ENCODE measurements at places on chromosomes 2 and 18. TPM values are rescaled to one million over a fixed set of nuclear protein-coding genes. Genes with fewer than 3 reads are reported as not detected.
A peak's percentile ranks its signal among the peaks of the same experiment; 100 is the strongest.

- H3K27ac ChIP-seq, result no peak overlapping the region
- H3K4me3 ChIP-seq, result no peak overlapping the region
- H3K27me3 ChIP-seq, result no peaks in the 10 kb centered on the region
- peaks cover 9% of the 10 kb centered on the region for H3K4me1 ChIP-seq
- no peak for DNase-seq
- no peaks in the 10 kb centered on the region for H3K36me3 ChIP-seq
These were observed 102.1 kb downstream of the MYOM1 start for GRCh38 chr18:3117493-3118192.

DNA sequence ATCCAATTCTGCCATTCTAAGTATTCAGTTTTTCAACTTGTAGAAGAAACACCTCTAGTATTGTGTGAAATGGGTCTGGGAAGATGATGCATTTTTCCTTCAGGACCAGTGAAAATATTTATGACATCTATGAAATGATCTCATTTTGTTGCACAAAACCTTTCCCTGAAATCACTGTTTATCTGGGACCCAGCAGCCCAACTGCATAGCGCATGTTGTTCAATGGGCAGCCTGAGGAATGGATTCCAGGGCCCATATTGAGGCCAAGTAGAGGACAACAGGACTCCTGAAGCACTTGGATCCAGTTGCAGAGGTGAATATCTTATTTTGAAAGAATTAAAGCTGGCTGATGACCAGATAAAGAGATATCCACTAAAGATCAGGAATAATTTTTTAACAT lies 7.3 kb downstream of the RBMS1 start:
- H3K27ac ChIP-seq, result no peak overlapping the region
- H3K27me3 ChIP-seq, result no peaks in the 10 kb centered on the region
- no peak for DNase-seq
- H3K4me3 ChIP-seq, result no peak overlapping the region
- no peaks in the 10 kb centered on the region for H3K36me3 ChIP-seq
- H3K4me1 ChIP-seq, result peaks cover 6% of the 10 kb centered on the region

GRCh38 chr18:49784427-49785185 lies 28.7 kb downstream of the ACAA2 start:
- H3K27ac ChIP-seq, result no peak overlapping the region
- no peaks in the 10 kb centered on the region for H3K4me1 ChIP-seq
- no peak overlapping the region for H3K4me3 ChIP-seq

GRCh38 chr18:73924307-73924706 lies 223.3 kb downstream of the FBXO15 start:
- H3K4me1 ChIP-seq, result no peaks in the 10 kb centered on the region
- DNase-seq, result no peak
- no peaks in the 10 kb centered on the region for H3K27me3 ChIP-seq

DNA sequence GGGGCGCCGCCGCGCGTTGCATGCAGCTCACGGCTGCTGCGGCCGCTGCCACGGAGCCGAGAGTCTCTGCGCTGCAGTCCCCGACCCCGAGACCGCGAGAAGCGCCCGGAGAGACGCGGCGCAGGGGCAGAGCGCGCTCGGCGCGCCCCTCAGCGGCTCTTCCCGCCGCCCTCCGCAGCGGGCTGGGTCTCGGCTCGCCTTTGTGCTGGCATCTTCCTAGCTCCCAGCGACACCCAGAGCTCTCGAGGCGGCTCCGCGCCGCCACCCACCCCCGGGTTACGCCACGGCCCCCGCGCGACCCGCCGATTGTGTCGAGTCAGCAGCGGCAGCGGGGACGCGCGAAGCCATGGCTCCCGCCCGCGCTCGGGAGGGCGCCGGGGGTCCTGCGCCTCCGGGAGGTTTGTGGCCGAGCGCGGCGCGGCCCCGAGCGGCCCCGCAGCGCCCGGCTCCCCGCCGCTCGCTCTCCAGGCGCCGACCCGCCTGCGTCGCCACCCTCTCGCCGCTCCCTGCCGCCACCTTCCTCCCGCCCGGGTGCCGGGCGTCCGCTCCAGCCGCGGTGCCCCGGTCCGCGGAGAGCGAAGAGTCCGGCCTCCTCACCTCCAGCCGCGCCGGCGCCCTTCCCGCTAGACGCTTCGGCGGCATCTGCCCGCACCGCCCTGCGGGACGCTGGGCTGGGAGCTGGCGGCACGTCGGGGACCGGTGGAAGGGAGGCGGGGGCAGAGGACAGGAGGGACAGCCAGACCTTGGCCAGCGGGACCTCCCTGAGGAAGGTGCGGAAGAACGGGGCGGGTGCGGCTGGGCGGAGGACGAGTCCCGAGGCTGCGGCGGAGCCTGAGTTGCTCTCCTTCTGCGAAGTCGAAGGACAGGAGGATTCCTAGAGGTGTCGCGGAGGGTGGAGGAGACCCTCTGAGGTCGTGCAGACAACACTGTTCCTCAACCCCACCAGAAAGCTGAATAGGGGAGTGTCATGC lies 46.3 kb upstream of the CCDC150 start:
- peak within 1 kb of the TSS; percentile 74 for H3K27ac ChIP-seq
- peaks cover 9% of the 10 kb centered on the region for H3K27me3 ChIP-seq
- peak within 1 kb of the TSS; percentile 85 for H3K4me3 ChIP-seq
- peak; percentile 86 for DNase-seq
- no peaks in the 10 kb centered on the region for H3K36me3 ChIP-seq

DNA sequence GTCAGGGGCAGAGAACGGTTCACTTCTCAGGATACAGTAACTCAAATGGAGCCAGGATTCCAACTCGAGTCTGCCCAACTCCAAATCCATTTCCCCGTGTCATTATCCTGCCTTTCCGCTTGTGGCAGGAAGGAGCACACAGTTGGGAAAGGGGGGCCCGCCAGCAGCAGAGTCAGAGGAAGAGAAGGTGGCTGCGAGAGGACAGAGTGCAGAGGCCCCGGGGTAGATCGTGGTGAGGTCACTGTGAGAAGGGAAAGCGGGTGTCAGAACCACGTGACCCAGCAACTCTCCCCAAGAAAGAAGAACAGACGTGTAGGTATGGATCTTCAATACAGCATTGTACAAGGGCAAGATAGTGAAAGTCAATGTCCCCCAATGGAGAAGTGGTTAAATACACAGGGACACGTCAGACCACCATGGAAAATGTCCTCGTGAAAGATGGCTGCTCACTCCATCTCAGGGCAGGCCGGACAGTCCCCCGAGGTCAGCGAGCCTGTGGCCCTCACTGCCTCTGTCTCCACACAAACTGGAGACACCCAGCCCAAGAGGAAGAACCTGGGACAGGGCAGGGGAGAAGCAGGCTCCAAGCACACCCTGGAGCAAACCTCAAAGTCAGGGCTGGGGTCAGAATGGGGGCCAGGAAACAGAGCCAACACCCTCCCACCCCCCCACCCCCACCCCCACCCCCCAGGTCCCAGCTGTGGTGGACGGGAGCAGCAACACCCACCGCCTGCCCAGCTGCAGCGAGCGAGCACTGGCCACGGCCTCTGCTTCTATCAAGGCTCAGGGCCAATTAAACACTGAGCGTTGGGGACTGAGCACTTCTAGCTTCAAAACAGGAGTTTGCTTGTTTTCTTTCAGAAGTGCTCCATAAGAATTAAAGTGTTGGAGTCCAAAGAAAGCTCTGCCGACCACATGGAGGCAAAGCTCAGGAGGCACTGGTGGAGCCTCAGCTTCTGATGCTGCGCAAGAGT lies 92.7 kb downstream of the EIPR1 start:
- no peak overlapping the region for H3K27ac ChIP-seq
- H3K4me1 ChIP-seq, result no peaks in the 10 kb centered on the region
- no peak overlapping the region for H3K4me3 ChIP-seq
- H3K36me3 ChIP-seq, result no peaks in the 10 kb centered on the region
- DNase-seq, result no peak

Gene USP40
- total RNA-seq, result 22.4 TPM

- H3K27me3 ChIP-seq, result peaks cover 10% of the 10 kb centered on the region
- DNase-seq, result peak; percentile 65
- peaks cover 9% of the 10 kb centered on the region for H3K4me1 ChIP-seq
- peaks cover 18% of the 10 kb centered on the region for H3K36me3 ChIP-seq
- peak overlapping the region; percentile 89 for H3K4me3 ChIP-seq
These were observed 447 bp downstream of the TRAF3IP1 start for GRCh38 chr2:238320648-238321281.

Gene TIA1
- total RNA-seq, result 191 TPM

DNA sequence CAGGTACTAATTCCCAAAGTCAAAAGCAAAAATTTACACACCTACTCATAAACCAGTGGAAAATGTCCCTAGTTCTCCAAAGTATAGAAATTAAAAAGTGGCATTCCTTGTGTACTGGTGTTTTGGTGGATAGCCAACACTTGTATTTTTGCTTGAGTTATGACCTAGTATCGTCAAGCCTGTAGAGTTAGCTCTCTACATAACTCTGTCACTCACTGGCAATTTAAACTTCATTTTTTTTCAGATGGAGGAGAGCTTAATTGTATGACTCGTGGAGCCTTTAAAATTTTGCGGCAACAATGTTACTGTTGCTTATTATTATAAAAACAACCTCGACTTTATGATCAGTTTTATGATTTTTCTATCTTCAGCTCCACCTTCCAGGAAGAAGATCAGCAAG lies 58.7 kb downstream of the ITGB6 start:
- no peaks in the 10 kb centered on the region for H3K27me3 ChIP-seq
- no peak for DNase-seq
- H3K4me3 ChIP-seq, result no peak overlapping the region
- H3K36me3 ChIP-seq, result no peaks in the 10 kb centered on the region
- H3K27ac ChIP-seq, result no peak overlapping the region

Gene PNPT1
- 15.7 TPM for total RNA-seq

Gene RPRM
- 34.7 TPM for total RNA-seq

Gene POTEC
- total RNA-seq, result 2.5 TPM

Gene CKAP2L
- 42.1 TPM for total RNA-seq

Gene EVX2
- total RNA-seq, result not detected

- no peaks in the 10 kb centered on the region for H3K27me3 ChIP-seq
- H3K4me1 ChIP-seq, result no peaks in the 10 kb centered on the region
- no peaks in the 10 kb centered on the region for H3K36me3 ChIP-seq
- no peak for DNase-seq
- no peak overlapping the region for H3K27ac ChIP-seq
These were observed 82.1 kb downstream of the MAP3K20 start for GRCh38 chr2:173157676-173158293.

Gene FBXO41
- total RNA-seq, result 9.0 TPM

- peaks cover 9% of the 10 kb centered on the region for H3K4me1 ChIP-seq
- H3K27ac ChIP-seq, result peak overlapping the region; percentile 94
- no peak overlapping the region for H3K4me3 ChIP-seq
- H3K36me3 ChIP-seq, result no peaks in the 10 kb centered on the region
- H3K27me3 ChIP-seq, result no peaks in the 10 kb centered on the region
- DNase-seq, result no peak
These were observed 98.4 kb upstream of the NEUROD1 start for GRCh38 chr2:181778621-181779201.

DNA sequence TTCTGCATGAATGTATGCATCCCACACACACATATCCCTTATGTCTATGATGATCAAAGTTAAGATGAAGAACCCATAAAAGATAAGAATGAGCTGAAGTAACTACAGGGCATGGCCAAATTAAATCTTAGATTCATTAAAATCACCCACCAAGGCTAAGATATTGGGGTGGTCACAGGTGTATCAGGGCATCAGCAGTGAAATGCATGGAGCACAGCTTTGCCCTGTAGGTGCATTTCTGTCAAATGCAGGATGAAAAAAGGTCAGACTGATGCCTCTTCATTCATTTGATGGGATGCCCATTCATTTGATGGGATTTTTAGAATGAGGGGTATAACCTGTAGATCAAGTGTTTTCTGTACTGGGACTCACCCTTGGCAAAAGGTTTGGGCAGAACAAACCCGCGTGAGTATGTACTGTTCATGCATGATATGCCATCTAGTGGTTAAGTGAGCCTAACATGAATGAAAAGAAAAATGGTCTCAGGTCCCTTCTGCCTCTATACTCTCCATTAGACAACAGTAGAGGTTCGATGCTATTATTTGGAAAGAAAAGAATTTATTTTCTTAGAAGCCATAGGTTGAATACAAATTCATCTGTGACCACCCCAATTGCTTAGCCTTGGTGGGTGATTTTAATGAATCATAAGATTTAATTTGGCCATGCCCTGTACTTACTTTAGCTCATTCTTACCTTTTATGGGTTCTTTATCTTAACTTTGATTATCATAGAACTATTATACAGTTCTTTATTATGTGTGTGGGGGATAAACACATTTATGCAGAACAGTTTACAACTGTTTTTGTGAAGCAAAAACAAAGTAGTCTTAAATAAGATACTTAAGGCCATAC lies 43.2 kb upstream of the NOSTRIN start:
- H3K27me3 ChIP-seq, result no peaks in the 10 kb centered on the region
- peaks cover 29% of the 10 kb centered on the region for H3K36me3 ChIP-seq
- no peak overlapping the region for H3K27ac ChIP-seq
- H3K4me3 ChIP-seq, result no peak overlapping the region

Gene IL37
- not detected for total RNA-seq

Gene EPB41L3
- total RNA-seq, result 37.7 TPM

DNA sequence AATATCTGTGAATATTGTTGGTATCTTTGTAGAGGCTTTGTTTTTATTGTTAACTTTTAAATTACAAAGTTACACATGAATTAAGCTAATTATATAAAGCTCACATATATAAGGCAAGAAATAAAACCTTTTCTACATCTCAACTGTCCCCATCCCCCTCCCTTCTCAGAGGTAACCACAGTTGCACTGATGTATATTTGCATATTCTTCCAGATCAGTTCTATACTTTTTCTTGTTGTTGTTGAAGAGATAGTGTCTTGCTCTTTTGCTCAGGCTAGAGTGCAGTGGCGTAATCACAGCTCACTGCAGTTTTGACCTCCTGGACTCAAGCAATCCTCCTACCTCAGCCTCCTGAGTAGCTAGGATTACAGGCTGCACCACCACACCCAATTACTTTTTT lies 36.0 kb upstream of the CDC42EP3 start:
- peaks cover 4% of the 10 kb centered on the region for H3K4me1 ChIP-seq
- H3K36me3 ChIP-seq, result no peaks in the 10 kb centered on the region
- no peaks in the 10 kb centered on the region for H3K27me3 ChIP-seq
- DNase-seq, result no peak
- no peak overlapping the region for H3K27ac ChIP-seq
- H3K4me3 ChIP-seq, result no peak overlapping the region

- H3K27ac ChIP-seq, result no peak overlapping the region
- peaks cover 7% of the 10 kb centered on the region for H3K4me1 ChIP-seq
- no peak overlapping the region for H3K4me3 ChIP-seq
- no peaks in the 10 kb centered on the region for H3K36me3 ChIP-seq
- H3K27me3 ChIP-seq, result no peaks in the 10 kb centered on the region
- no peak for DNase-seq
These were observed 62.1 kb downstream of the DPP4 start for GRCh38 chr2:162011706-162012564.

DNA sequence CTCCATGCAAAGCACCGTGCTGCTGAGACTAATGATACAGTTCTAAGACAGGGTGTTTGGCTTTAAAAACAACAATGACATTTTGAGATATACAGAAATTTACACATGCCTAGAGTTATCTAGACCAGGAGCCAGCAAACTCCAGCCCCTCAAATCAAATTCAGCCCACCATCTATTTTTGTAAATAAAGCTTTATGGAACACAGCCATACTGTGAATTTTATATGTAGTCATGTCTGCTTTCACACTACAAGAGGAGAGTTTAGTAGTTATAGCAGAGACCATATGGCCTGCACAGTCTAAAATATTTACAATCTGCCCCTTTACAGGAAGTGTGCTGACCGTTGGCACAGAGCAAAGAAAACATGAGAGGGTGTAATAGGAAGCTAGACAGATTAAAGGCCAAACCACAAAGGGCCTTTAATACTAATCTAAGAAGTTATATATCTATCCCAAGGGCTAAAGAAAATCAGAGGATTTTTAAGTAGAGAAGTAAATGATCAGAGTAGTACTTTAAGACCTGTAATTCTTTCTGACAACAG lies 39.4 kb downstream of the NBAS start:
- H3K4me1 ChIP-seq, result no peaks in the 10 kb centered on the region
- H3K27ac ChIP-seq, result no peak overlapping the region
- DNase-seq, result no peak
- H3K27me3 ChIP-seq, result no peaks in the 10 kb centered on the region
- no peak overlapping the region for H3K4me3 ChIP-seq
- peaks cover 11% of the 10 kb centered on the region for H3K36me3 ChIP-seq

Gene BMP10
- not detected for total RNA-seq

Gene ALKAL2
- total RNA-seq, result 1.2 TPM

Measured in endodermal cell (in vitro differentiated cells).